ENCODE measurements at places on chromosomes 3 and 15. TPM values are rescaled to one million over a fixed set of nuclear protein-coding genes. Genes with fewer than 3 reads are reported as not detected.
A peak's percentile ranks its signal among the peaks of the same experiment; 100 is the strongest.

DNA sequence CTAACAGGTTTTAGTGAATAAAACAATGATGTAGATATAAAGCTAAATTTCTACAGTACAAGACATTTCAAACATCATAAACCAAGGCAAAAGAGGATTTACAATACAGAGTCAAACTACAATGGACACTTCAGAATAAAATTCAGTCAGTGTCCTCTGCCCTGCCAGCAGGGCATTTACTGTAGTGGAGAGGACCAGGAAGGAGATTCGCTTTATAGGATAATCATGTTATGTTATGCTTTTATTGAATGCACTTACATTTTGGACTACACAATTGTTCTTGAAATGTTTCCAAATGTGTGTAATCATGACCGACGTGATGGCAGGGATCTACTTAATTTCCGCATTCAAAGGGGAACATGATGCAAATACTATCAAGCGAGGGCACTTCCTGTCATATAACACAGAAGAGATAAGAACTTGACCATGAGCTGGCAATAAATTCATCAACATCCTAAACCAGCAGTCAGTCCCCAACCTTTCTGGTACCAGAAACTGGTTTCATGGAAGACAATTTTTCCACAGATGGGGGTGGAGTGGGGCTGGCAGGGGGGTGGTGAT lies 925.6 kb downstream of the FHIT start:
- DNase-seq: no peak

GRCh38 chr3:171306631-171307030 lies 153.6 kb downstream of the TNIK start:
- DNase-seq: peak; percentile 82

GRCh38 chr15:54307252-54307902 lies 329.1 kb downstream of the UNC13C start:
- no peak for DNase-seq

GRCh38 chr15:41993472-41994170 lies 21.3 kb upstream of the EHD4 start:
- DNase-seq: peak; percentile 27

DNA sequence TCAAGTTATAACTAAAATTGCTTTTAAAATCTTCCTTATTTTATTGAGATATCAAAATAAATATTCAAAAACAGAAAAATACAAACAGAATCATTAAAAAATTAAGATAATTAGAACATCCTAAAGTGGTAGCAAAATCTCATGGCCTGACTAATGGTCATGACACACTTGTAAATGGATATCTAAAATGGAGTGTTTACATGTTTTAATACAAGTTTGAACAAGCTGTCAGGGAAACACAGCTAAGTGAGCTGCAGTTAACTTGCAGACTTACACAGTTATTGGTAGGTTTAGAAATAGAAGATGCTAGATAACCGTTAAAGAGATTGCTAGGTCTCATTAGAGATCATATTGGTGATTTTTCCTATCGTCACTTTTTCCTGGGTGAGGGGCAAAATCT lies 242.3 kb downstream of the LPP start:
- no peak for DNase-seq

DNA sequence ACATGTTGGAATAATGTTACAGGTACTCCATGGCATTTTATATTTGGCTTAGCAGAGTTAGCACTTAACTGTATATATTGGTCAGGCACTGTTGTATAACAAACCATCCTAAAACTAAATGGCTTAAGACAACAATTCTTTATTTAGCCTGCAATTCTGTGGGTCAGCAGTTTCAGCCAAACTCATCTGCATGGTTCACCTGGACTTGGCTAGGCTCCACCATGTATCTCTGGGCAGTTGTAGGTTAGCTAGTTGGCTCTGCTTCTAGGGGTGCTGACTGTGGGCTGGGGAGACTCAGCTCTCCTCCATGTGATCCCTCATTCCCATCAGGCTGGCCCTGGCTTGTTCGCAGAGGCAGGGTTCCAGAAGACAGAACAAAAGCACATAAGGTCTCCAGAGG lies 34.4 kb downstream of the RARB start:
- no peak for DNase-seq

- DNase-seq: no peak
Observed at GRCh38 chr3:129449279-129450115, 9.5 kb downstream of the IFT122 start.

DNA sequence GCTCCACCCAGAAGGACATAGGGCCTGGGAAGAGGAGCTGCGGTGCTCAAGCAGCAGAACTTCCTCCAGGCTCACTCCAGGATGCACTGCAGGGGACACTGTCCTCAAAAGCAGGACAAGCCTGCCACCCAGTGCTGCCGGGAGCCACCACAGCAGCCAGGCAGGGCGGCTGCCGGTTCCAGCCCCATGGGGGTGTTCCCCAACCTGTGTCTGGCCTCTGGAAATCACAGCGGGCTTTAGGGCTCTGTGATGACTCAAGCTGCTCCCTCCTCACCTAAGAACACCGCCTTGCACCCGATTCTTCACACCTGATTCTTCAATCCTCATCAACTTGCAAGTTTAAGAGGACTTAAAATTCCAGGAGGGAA lies 71.9 kb upstream of the SLC6A11 start:
- no peak for DNase-seq

GRCh38 chr3:71641674-71642073 lies 58.1 kb upstream of the FOXP1 start:
- DNase-seq: no peak

GRCh38 chr15:85852969-85853368 lies 58.2 kb upstream of the KLHL25 start:
- DNase-seq: no peak

DNA sequence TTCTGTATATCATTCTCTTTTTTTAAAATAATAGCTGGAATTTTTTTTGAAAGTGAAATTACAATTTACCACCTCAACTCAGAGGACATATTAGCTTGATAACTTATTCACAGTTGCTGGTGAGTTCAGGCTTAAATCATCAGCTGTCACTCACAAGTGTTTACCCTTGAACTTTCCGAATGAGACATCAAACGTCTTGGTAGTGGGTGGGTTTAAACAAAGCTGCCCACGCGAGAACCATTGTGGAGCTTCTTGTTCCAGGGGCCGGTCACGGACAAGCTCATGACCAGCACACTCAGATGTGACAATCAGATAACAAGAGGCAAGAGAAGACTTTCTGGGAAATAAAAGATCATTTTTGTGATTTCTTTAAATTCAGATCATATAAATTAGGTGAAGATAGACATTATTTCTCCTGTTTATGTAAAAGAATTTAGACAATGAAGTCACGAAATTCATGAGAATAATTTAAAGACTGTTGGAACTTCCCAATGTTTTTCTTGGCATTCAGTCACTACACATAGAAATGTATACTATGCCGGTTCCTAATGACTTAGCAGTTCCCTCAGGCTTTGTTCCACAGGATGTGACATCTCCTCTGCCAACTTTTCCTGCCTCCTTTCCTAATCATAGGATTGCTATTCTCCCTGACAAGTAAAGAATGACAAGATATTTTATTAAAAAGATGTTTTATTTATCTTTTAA lies 29.3 kb downstream of the BTD start:
- DNase-seq: no peak

- no peak for DNase-seq
Observed at GRCh38 chr3:196142202-196142956, 60.5 kb upstream of the TFRC start.

GRCh38 chr3:172918568-172919296 lies 168.2 kb downstream of the ECT2 start:
- no peak for DNase-seq

- DNase-seq: no peak
Observed at GRCh38 chr15:67110958-67111864, 45.8 kb downstream of the SMAD3 start.

- DNase-seq: no peak
Observed at GRCh38 chr15:34729886-34730285, 24.9 kb downstream of the GJD2 start.

DNA sequence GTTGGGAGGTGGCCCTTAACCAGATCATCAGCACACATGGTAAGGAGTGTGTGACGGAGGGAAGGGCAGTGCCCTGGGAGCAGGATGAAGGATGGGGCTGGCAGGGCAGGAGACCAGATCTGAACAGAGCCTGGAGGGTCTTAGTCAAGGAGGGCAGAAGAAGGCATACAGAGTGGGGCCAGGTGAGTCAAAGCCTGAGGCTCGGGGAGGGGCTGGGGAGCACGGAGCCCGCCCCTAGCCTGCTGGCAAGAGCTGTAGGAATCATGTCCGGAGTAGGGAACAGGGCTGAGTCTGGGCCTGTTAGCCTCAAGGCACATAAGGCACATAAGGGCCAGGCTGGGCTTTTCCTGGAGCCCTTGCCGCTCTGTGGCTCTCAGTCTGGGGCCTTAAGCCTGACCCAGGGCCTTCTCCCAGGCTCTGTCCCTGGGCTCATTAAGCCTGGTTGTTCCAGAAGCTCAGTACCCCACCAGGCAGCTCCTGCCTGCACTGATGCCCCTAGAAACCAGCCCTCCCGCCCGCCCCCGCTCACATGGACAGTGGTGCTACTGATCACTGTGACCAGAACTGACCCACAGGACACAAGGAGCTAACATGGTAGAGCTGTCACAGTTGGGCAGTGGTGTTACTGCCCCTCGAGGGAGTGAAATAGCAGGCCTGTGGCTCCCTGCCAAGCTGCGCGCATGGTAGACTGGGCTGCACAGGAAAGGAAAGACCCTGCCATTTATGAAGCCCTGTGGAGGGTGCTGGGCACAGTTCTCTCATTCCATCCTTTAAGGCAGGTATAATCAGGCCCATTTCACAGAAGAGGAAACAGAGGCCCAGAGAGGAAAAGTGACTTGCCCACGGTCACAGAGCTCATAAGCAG lies 14.6 kb downstream of the ISG20 start:
- DNase-seq: no peak

GRCh38 chr15:91530956-91531582 lies 322.4 kb upstream of the SLCO3A1 start:
- no peak for DNase-seq

DNA sequence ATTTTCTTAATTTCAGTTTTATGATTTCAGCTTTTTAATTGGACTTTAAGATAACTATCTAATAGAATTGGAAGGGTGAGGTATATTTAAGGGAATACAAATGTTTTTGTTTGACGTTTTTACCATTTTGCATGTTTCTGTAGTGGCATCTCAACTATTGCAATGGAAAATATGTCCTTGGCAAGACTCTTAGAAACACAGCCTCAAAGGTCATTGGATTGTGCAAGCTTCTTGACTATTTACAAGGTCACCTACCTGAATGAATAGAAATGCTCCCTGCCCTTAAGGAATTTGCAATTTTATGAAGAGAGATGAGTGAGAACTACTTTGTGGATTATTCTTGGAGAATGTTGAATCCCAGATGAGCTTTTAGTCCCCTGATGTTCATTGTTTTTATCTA lies 43.1 kb downstream of the ITPR1 start:
- DNase-seq: no peak

DNA sequence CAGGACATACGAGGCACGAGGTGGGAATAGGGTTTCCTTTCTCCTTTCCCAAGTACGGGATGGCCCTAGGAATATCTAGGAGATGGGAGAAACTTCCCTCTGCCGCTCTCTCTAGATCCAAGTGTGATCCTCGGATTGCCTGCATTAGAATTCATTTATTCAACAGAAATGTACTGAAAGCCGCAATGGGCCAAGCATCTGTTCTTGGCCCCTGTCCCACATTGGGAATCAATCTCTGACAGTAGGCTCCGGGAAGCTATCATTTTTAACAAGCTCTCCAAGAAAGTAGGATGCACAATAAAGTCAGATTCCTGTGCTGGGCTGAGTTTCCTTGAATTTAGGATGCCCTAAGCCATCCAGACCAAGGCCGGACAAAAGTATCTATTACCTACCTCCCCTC lies 37.2 kb upstream of the CA12 start:
- no peak for DNase-seq

- DNase-seq: no peak
Observed at GRCh38 chr3:71166339-71167240, 416.9 kb downstream of the FOXP1 start.

- no peak for DNase-seq
Observed at GRCh38 chr3:58178528-58179234, 32.1 kb downstream of the DNASE1L3 start.

MNS1 gene
- 0.42 TPM for total RNA-seq

SH3BP5 gene
- total RNA-seq: 14.5 TPM

GABRB3 gene
- total RNA-seq: 1.1 TPM

MUSTN1 gene
- total RNA-seq: 207 TPM

CYP1A2 gene
- not detected for total RNA-seq

USP13 gene
- total RNA-seq: 114 TPM

SLC6A6 gene
- total RNA-seq: 51.4 TPM

CFAP91 gene
- 1.1 TPM for total RNA-seq

CYP11A1 gene
- 0.87 TPM for total RNA-seq

NANOGP8 gene
- not detected for total RNA-seq

PAK6 gene
- total RNA-seq: 5.9 TPM

ALS2CL gene
- total RNA-seq: 23.1 TPM

Data from heart left ventricle (tissue), 16 donors.